B cell (primary cell): ENCODE measurements at places on chromosomes 12 and 14. TPM values are rescaled to one million over a fixed set of nuclear protein-coding genes. Genes with fewer than 3 reads are reported as not detected.

The CELA1 gene
- polyA plus RNA-seq = not detected in 2 replicates

The FAR2 gene
- polyA plus RNA-seq = 0.04 and 0.39 TPM in 2 replicates

The WNT1 gene
- 0.26 and 0.55 TPM in 2 replicates for polyA plus RNA-seq

The PIANP gene
- polyA plus RNA-seq = 0.23 and 0.24 TPM in 2 replicates

The METTL17 gene
- polyA plus RNA-seq = 184 and 201 TPM in 2 replicates

The MYRFL gene
- polyA plus RNA-seq = 0.28 TPM in 1 of 2 replicates, not detected in the other

The ZBTB1 gene
- polyA plus RNA-seq = 52.8 and 81.6 TPM in 2 replicates

The SMAGP gene
- polyA plus RNA-seq = 15.0 and 21.6 TPM in 2 replicates

The GCH1 gene
- 17.0 and 34.9 TPM in 2 replicates for polyA plus RNA-seq

The TPH2 gene
- not detected in 2 replicates for polyA plus RNA-seq

The AMDHD1 gene
- 2.3 TPM in 2 replicates for polyA plus RNA-seq

The TMEM253 gene
- polyA plus RNA-seq = not detected in 2 replicates

DNA sequence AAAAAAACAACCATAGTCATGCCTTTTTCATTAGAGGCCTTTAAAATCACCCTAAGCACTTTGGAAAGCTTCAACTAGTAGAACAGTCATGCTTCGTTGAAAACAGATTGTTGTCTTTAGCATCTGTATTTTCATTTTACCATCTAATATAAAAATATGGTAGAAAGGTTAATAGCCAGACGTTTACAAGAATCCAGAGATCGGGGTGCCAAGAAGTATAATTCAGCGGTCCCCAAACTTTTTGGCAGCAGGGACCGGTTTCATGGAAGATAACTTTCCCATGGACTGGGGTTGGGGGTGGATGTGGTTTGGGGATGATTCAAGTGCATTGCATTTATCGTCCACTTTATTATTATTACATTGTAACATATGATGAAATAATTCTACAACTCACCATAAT lies 138.4 kb downstream of the GLT1D1 start:
- no peak overlapping the region for H3K4me3 ChIP-seq
- H3K4me1 ChIP-seq = no peaks in the 10 kb centered on the region
- DNase-seq = no peak
- no peaks in the 10 kb centered on the region for H3K27me3 ChIP-seq

- H3K4me3 ChIP-seq = no peak overlapping the region
- DNase-seq = no peak
- H3K27me3 ChIP-seq = no peaks in the 10 kb centered on the region
- no peaks in the 10 kb centered on the region for H3K36me3 ChIP-seq
Measured at GRCh38 chr14:69631509-69631908, 20.1 kb downstream of the SUSD6 start.

- no peak for DNase-seq
- no peaks in the 10 kb centered on the region for H3K36me3 ChIP-seq
- no peak overlapping the region for H3K4me3 ChIP-seq
- H3K27me3 ChIP-seq = peaks cover 12% of the 10 kb centered on the region
- H3K27ac ChIP-seq = no peak overlapping the region
Measured at GRCh38 chr12:77060883-77061240, 4.5 kb downstream of the E2F7 start.

DNA sequence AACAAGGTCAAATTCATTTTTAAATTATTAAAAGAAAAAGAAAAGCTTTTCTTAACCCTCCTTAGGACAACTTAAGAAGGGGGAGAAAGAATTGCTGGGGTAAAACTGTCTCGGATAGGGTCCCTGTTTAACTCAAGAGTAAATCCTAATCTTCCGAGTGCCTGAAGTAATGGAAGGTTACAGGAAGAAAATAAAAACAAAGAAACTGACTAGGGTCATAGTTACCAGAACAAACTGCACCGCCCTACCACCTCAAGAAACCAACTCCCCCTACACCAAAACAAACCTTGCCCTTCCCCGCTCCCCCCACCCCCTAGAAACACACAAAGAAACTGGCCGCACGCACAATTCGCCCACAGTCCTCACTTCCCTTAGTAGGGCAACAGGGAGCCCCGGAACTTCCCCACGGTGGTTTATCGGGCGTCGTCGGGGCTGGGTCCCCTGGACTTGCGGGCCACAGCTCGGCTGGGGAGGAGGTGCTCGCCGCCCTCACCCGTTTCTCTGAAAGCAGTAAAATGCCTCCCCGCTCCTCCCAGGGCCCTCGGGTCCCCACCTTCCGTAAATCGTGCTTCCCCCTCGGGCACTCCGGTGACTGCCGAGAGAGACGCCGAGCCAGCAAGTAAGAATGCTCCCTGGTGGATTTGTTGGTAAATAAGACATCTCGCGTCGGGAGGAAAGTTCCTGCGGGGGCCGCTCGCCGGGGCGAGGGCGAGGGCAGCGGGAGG lies 2.4 kb downstream of the SINHCAF start:
- DNase-seq = no peak
- H3K36me3 ChIP-seq = peaks cover 2% of the 10 kb centered on the region
- H3K4me3 ChIP-seq = peak overlapping the region; percentile 95
- peak overlapping the region; percentile 97 for H3K27ac ChIP-seq
- H3K27me3 ChIP-seq = no peaks in the 10 kb centered on the region

GRCh38 chr14:50823762-50824636 lies 7.0 kb downstream of the NIN start:
- DNase-seq = peak; percentile 75
- H3K4me3 ChIP-seq = peak overlapping the region; percentile 60
- peaks cover 5% of the 10 kb centered on the region for H3K36me3 ChIP-seq
- peaks cover 85% of the 10 kb centered on the region for H3K4me1 ChIP-seq

DNA sequence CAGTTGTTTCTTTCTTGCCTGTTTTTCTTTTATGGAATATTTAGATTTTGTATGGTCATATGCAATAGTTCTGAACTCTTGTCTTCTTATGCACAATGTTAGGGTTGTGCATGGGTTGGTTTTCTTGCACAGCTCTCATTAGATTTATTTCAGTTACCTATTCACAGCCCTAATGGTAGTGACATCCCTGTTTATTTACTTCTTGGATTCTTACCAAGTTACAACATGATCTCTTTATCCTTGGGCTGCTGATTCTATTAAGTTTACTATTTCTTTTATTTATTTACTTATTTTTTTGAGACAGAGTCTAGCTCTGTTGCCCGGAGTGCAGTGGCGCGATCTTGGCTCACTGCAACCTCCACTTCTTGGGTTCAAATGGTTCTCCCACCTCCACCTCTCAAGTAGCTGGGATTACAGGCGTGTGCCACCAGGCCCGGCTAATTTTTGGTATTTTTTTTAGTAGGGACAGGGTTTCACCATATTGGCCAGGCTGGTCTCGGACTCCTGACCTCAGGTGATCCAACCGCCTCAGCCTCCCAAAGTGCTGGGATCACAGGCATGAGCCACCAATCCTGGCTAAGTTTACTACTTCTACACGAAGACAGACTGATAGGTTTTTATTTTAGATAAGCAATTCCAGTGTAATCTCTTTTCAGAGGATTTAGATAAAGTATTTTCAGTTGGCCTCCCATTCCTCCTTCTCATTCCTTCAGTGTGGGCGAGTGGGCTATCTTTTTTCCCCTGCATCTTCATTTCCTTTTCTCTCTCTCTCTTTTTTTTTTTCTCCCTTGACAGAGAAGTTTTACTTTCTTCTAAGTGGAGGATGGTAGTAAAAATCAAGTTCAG lies 395.1 kb upstream of the RGS6 start:
- H3K27ac ChIP-seq = no peak overlapping the region
- peaks cover 25% of the 10 kb centered on the region for H3K4me1 ChIP-seq
- no peaks in the 10 kb centered on the region for H3K36me3 ChIP-seq
- H3K4me3 ChIP-seq = no peak overlapping the region
- no peak for DNase-seq

DNA sequence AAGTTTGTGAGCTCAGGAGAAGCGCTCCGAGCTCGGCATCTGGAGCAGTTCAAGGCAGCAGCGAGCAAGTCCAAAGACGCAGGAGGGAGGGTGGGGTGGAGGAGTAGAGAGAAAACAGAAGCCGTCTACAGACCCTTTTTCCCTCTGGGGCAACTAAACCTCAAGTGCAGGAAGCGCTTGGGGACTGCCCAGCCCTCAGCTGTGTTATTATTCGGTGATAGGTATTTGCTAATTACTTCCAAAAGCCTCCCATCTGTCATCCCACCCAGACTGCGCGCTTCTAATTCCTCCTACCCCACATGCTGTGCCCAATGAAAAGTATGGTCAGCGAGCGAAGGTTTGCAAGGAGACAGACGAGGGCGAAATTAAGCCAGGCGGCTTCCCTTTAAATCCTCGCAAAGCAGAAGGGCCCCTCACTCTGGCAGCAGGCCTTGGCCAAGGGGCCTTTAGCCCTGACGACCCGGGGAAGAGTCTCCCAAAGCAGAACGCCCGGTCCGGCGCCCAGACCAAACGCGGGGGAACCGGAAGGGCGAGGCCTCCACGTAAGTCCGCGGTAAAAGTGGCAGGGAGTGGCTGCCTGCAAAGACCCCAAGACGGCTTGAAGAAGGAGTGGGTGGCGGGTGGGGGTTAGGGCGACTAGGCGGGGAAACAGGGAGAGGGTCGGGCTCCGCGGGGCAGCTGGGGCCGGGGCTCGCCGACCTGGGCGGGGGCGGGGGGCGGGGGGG lies 507 bp upstream of the CD9 start:
- no peak overlapping the region for H3K27ac ChIP-seq
- peaks cover 37% of the 10 kb centered on the region for H3K4me1 ChIP-seq
- DNase-seq = peak; percentile 47
- peaks cover 37% of the 10 kb centered on the region for H3K27me3 ChIP-seq
- H3K4me3 ChIP-seq = peak overlapping the region; percentile 56

DNA sequence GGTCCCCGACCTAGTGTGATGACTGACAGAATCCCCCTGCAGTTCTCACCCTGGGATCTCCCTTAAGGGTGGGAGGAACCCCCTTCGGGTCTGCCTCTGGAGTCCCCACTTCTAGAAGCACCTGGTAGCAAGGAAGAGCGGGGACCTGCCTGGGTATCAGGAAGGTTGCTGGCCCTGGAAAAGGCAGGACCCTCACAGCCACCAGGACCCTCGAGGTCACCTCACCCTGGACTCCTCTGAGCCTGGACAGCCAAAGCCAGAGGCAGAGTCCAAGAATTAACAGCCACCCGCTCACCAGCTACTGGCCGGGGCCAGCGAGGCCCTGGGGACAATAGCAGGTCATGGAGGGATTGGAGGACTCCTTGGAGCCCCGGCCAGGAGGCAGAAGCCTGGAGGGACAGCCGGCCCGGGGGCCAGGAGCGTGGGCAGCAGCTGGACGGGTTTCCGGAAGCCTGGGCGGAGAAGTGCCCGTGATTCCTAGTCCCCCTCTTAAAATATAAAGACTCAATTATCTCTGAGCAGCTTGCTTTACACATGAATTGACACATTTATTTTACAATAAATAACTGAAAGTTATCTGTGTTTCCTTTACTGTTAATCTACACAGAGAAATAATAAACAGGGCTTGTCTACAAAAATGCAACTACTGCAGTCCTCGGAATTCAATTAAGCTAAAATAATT lies 17.5 kb downstream of the BCL11B start:
- no peak overlapping the region for H3K27ac ChIP-seq
- H3K4me1 ChIP-seq = no peaks in the 10 kb centered on the region
- no peak overlapping the region for H3K4me3 ChIP-seq
- H3K27me3 ChIP-seq = no peaks in the 10 kb centered on the region
- DNase-seq = no peak

- H3K36me3 ChIP-seq = no peaks in the 10 kb centered on the region
- no peaks in the 10 kb centered on the region for H3K4me1 ChIP-seq
- no peak overlapping the region for H3K4me3 ChIP-seq
- no peak for DNase-seq
- no peaks in the 10 kb centered on the region for H3K27me3 ChIP-seq
Measured at GRCh38 chr14:66037361-66037760, 448.8 kb upstream of the CCDC196 start.

DNA sequence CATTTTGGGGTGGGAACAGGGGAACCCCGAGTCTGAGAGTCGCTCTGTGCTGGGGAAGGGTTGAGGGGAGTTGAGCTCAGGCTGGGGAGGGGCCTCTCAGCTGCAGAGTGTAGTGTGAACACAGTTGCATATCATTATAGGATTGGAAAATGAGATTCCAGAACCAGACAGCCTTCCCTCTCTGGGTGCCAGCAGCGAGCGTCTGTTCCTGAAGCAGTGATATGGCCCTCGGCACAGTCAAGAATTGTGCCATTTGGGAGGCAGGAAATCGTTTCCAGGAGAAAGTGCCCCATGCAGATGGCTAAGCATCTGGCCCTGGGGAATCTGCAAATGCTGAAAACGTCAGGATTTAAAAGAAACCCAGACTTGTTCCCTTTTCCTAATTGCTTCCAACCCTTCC lies 70.4 kb upstream of the SFSWAP start:
- H3K4me1 ChIP-seq = no peaks in the 10 kb centered on the region
- no peak overlapping the region for H3K4me3 ChIP-seq
- no peaks in the 10 kb centered on the region for H3K36me3 ChIP-seq
- no peak for DNase-seq

GRCh38 chr14:23033801-23034497 lies 751 bp downstream of the PSMB5 start:
- DNase-seq = no peak
- peaks cover 22% of the 10 kb centered on the region for H3K36me3 ChIP-seq
- H3K4me3 ChIP-seq = peak overlapping the region; percentile 63
- peaks cover 20% of the 10 kb centered on the region for H3K4me1 ChIP-seq
- H3K27ac ChIP-seq = peak overlapping the region; percentile 81

- no peak overlapping the region for H3K4me3 ChIP-seq
- H3K27me3 ChIP-seq = no peaks in the 10 kb centered on the region
Measured at GRCh38 chr12:55831447-55831815, 2.0 kb upstream of the DNAJC14 start.

GRCh38 chr12:114657597-114657920 lies 26.4 kb downstream of the TBX3 start:
- no peak overlapping the region for H3K27ac ChIP-seq
- H3K4me1 ChIP-seq = no peaks in the 10 kb centered on the region
- no peak overlapping the region for H3K4me3 ChIP-seq

- no peak overlapping the region for H3K4me3 ChIP-seq
- no peaks in the 10 kb centered on the region for H3K27me3 ChIP-seq
- no peaks in the 10 kb centered on the region for H3K4me1 ChIP-seq
- no peak overlapping the region for H3K27ac ChIP-seq
- H3K36me3 ChIP-seq = no peaks in the 10 kb centered on the region
- no peak for DNase-seq
Measured at GRCh38 chr14:104496095-104496494, 83.5 kb upstream of the C14orf180 start.

GRCh38 chr14:24789378-24789884 lies 155.4 kb upstream of the GZMB start:
- H3K27me3 ChIP-seq = no peaks in the 10 kb centered on the region
- no peak overlapping the region for H3K4me3 ChIP-seq
- H3K4me1 ChIP-seq = no peaks in the 10 kb centered on the region
- H3K27ac ChIP-seq = no peak overlapping the region
- DNase-seq = no peak

DNA sequence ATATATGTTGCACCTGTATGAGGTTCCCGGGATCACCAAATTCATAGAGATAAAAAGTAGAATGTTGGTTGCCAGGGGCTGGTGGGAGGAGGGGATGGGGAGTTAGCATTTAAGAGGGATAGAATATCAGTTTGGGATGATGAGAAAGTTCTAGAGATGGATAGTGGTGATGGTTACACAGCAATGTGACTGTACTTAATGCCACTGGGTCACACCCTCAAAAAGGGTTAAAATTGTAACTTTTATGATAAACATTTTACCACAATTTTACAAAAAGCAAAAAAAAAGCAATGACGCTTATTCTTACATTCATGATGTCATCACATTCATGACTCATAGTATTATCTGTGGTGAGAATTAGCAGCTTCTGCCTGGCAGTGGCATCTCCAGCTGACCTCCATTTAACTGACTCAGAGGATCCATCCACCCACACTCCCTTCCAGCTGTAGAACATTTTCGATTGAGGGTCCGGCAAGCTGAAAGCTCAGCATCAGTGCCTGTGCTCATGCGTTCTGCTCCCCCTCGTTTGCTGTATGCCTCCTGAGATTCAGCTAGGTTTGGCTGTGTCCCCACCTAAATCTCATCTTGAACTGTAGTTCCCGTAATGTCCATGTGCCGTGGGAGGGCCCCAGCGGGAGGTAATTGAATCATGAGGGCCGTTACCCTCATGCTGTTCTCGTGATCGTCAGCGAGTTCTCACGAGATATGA lies 64.8 kb upstream of the TMEM260 start:
- no peaks in the 10 kb centered on the region for H3K36me3 ChIP-seq
- no peaks in the 10 kb centered on the region for H3K4me1 ChIP-seq
- DNase-seq = no peak
- H3K4me3 ChIP-seq = no peak overlapping the region
- no peak overlapping the region for H3K27ac ChIP-seq
